ENCODE measurements at places on chromosomes 1 and 21. TPM values are rescaled to one million over a fixed set of nuclear protein-coding genes. Genes with fewer than 3 reads are reported as not detected.

GRCh38 chr1:113103977-113104376, 31.0 kb downstream of the LRIG2 start:
- H3K27me3 ChIP-seq, result no peaks in the 10 kb centered on the region
- no peak for DNase-seq
- no peak overlapping the region for H3K4me3 ChIP-seq
- peaks cover 36% of the 10 kb centered on the region for H3K36me3 ChIP-seq
- H3K27ac ChIP-seq, result no peak overlapping the region

GRCh38 chr1:61782771-61783170, 40.5 kb downstream of the PATJ start:
- H3K4me3 ChIP-seq, result no peak overlapping the region
- DNase-seq, result no peak
- H3K27me3 ChIP-seq, result no peaks in the 10 kb centered on the region
- no peak overlapping the region for H3K27ac ChIP-seq

DNA sequence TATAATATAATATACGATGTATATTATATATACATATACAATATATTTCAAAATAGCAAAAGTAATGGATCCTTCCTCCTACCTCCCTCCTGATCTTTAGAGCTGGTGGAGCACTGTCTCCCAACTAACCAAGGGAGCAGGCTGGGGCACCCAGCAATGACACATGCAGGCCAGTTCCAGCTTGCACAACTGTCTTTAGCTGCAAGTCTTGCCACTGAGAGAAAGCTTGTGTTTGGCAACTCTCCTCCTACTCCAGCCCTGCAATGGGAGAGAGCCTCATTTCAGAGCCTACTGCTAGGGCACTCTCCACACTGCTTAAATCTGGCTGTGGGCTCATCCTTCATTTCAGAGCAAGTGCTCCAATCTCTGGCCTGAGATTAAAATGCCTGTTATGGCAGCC, 469.8 kb upstream of the OLFM3 start:
- H3K36me3 ChIP-seq, result no peaks in the 10 kb centered on the region
- no peaks in the 10 kb centered on the region for H3K4me1 ChIP-seq
- H3K27me3 ChIP-seq, result no peaks in the 10 kb centered on the region
- no peak overlapping the region for H3K4me3 ChIP-seq

CFHR3 gene
- total RNA-seq, result 1.5 TPM

DNA sequence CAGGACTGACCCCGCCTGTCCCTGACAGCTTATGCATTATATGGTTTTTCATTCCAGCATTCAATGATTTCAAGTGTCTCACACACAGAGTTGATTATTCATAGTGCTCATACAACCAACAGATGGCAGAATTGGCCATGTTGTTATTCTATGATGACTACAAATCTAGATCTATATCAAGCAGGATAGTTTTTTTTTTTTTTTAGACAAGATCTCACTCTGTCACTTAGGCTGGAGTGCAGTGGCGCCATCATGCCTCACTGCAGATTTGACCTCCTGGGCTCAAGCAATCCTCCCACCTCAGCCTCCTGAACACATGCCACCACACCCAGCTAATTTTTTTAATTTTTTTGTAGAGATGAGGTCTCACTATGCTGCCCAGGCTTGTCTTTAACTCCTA, 40.1 kb upstream of the LRRC8D start:
- H3K4me1 ChIP-seq, result no peaks in the 10 kb centered on the region
- no peaks in the 10 kb centered on the region for H3K36me3 ChIP-seq
- no peaks in the 10 kb centered on the region for H3K27me3 ChIP-seq
- no peak for DNase-seq
- H3K27ac ChIP-seq, result no peak overlapping the region

DNA sequence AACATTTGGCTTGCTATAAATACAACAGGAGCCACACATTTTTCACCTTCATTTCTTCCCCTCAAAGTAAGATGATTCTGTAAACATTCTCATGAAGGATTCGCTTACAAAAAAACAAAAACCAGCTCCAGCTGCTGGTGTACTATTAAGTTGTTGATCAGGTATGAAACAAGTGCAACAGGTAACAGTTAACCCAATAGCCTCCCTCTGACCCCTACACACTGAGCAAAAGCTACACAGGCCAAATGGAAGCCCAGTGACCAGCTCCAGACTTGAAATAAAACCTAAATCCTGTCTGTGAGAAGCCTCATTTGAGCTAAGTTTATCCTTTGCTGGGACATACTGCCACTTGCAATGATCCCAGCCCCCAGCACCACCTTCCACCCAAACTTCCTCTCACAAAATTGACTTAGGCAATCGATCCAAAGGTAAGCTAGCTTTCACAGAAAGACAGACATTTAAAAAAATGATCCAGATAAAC, 991 bp downstream of the TIAM1 start:
- no peaks in the 10 kb centered on the region for H3K36me3 ChIP-seq
- H3K4me1 ChIP-seq, result peaks cover 5% of the 10 kb centered on the region
- no peak for DNase-seq

DNA sequence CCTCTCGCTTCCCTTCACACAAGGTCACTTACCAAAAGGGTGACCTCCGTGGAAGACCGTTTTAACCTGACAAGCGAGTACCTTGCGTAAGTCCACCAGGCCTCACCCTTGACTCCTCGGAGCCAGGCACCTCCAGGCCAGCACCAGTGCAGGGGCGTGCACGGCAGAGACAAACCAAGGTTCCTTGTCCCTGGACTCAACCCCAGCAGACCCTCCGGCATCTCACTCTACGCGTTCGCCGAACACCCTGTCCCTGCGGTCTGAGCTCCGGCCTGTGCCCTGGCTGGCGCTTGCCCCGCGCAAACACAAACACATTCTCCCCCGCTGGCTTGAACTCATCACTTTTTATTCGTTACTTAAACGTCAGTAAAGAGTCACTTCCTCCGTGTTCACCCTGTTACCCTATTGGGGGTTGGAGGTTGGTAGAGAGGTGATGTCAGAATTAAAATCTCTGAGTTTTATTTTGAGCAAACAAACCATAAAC, 4.5 kb downstream of the TBX15 start:
- H3K36me3 ChIP-seq, result no peaks in the 10 kb centered on the region
- H3K27ac ChIP-seq, result no peak overlapping the region
- H3K27me3 ChIP-seq, result peaks cover 24% of the 10 kb centered on the region
- no peak overlapping the region for H3K4me3 ChIP-seq
- peaks cover 5% of the 10 kb centered on the region for H3K4me1 ChIP-seq
- DNase-seq, result no peak

GRCh38 chr1:7393136-7393535, 378.0 kb upstream of the VAMP3 start:
- H3K4me3 ChIP-seq, result no peak overlapping the region
- H3K4me1 ChIP-seq, result peaks cover 11% of the 10 kb centered on the region
- DNase-seq, result no peak
- no peaks in the 10 kb centered on the region for H3K36me3 ChIP-seq

GRCh38 chr1:188022661-188023060, 1193.9 kb downstream of the PLA2G4A start:
- no peaks in the 10 kb centered on the region for H3K36me3 ChIP-seq
- H3K4me3 ChIP-seq, result no peak overlapping the region
- no peaks in the 10 kb centered on the region for H3K4me1 ChIP-seq
- H3K27me3 ChIP-seq, result no peaks in the 10 kb centered on the region
- H3K27ac ChIP-seq, result no peak overlapping the region

DNA sequence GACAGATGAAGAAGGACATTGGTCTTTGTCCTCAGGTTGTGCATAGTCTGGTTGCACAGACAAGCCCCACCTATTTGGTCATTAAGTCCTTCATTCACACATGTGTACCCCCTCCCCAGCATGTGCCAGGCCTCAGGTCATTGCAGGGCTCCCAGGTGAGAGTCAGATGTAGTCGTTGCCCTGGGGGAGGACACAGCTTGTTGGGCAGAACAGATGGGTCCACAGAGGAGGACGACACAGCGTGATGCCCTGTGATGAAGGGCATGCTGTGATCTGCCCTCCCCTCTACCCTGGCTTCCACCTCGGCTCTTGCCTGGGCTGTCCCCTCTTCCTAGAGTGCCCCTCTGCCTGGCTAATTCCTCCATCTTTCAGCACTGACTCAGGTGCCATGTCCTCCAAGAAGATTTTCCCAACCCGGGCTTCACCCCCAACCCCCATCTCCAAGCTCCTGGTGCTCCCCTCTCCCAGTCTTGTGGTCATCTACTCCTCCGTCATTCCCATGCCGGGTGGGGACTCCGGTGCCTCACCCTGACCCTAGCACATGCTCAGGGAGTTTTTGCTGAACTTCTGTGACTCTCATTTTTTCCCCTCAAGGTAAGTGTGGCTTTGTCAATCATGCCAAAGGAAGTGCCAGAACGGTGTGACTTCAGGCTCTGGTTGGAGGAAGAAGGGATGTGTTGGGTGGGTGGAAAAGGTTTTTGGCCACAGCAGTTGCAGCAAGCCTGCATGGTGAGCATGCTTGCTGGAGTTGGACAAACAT, 220.5 kb downstream of the FOXD2 start:
- no peaks in the 10 kb centered on the region for H3K27me3 ChIP-seq
- no peak overlapping the region for H3K27ac ChIP-seq
- no peak for DNase-seq
- no peak overlapping the region for H3K4me3 ChIP-seq

- no peaks in the 10 kb centered on the region for H3K36me3 ChIP-seq
- no peak overlapping the region for H3K27ac ChIP-seq
- peak; percentile 41 for DNase-seq
- peaks cover 37% of the 10 kb centered on the region for H3K4me1 ChIP-seq
- no peak overlapping the region for H3K4me3 ChIP-seq
Measured at GRCh38 chr1:10539411-10540043, 64.8 kb downstream of the PEX14 start.

DNA sequence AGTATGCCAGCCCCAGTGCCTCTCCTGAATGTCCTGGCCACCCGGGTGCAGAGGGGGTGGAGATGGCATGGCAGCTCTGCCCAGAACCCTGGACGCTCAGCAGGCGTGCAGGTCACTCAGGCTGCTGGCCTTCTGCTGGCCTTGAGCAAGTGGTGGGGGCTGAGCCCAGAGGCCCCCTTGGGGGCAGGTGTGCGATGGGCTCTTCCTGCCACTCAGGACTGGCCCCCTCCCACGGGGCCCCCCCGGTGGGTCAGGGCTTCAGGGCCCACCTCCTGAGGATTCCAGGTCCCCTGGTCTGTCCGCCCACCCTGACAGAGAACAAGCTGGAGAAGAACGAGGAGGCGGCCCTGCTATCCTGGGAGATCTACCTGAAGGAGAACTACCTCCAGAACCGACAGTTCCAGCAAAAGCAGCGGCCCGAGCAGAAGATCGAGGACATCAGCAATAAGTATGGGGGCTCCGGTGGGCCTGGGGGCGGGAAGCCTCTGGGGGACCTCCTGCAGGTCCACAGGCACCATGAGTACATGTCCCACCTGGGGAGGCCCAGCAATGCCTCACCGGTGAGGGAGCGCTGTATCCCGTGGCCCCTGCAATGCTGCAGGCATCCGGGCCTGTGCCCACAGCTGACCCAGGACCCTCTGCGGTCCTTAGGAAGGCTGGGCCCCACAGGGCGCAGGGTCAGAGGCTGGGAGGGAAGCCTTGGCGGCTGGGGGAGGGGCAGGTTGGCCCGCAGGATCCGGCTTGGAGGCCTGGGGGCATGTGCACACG, 37.0 kb upstream of the LRRC3 start:
- H3K27ac ChIP-seq, result no peak overlapping the region
- no peaks in the 10 kb centered on the region for H3K36me3 ChIP-seq
- no peak overlapping the region for H3K4me3 ChIP-seq
- no peak for DNase-seq
- no peaks in the 10 kb centered on the region for H3K4me1 ChIP-seq

DNA sequence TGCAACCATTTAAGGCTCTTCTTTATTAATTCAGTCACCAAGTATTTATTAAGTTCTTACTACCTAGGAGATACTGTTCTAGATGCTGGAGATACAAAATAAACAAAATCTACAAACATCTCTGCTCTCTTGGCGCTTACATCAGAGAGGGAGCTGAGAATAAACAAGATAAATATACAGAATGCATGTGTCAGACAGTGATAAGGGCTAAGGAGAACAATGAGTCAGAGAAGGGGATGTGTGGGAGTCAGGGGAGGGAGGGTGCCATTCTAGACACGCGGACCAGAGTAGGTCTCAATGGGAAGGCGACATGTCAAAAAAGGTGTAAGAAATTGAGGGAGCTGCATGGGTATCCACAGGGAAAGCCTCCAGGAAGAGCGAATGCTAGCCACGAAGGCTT, 393.2 kb downstream of the RWDD3 start:
- no peaks in the 10 kb centered on the region for H3K27me3 ChIP-seq
- no peaks in the 10 kb centered on the region for H3K4me1 ChIP-seq
- DNase-seq, result no peak
- no peak overlapping the region for H3K4me3 ChIP-seq

DNA sequence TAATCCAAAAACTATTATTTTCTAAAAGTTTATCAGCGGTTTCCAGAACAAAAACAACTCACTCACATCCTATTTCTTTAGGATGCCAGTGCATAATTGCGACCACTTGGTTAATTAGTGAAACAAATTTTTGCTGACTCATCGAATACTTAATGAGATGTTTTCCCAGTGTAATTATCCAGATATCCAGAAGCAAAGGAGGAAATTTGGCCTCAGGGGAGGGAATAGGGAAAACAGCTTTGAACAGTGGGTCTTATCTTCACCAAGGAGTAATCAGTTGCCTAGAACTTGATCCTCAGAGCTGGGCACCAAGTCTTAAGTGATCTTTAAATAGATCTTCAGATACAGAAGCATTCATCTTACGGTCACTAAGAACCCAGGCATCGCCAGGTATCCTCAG, 24.3 kb downstream of the STYXL2 start:
- peaks cover 6% of the 10 kb centered on the region for H3K4me1 ChIP-seq
- H3K27me3 ChIP-seq, result no peaks in the 10 kb centered on the region
- no peaks in the 10 kb centered on the region for H3K36me3 ChIP-seq
- H3K4me3 ChIP-seq, result no peak overlapping the region

DNA sequence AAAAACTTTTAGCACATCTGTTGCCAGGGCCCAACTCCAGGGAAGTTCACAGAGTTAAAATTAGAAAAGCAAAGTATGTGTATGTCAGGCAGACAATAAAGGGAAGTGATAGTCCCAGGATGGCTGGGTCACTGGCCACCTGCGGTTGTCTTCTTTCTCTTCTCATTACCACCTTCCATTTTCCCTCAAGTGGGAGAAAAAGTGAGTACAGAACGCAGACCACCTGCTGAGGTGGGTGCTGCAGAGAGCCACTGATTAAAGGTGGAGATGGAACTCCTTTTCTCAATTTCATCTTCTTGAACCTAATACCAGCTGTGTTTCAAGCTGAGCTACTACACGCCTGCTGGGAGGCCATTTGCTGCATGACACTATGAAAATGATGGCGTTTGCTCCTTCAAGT, 88.8 kb upstream of the PDE4B start:
- no peak overlapping the region for H3K4me3 ChIP-seq
- no peaks in the 10 kb centered on the region for H3K36me3 ChIP-seq
- no peaks in the 10 kb centered on the region for H3K4me1 ChIP-seq
- no peak for DNase-seq

- peaks cover 4% of the 10 kb centered on the region for H3K4me1 ChIP-seq
- H3K27ac ChIP-seq, result no peak overlapping the region
- H3K4me3 ChIP-seq, result no peak overlapping the region
- no peaks in the 10 kb centered on the region for H3K36me3 ChIP-seq
Measured at GRCh38 chr1:3152143-3152542, 83.1 kb downstream of the PRDM16 start.

- H3K4me3 ChIP-seq, result no peak overlapping the region
- peak; percentile 22 for DNase-seq
- no peaks in the 10 kb centered on the region for H3K36me3 ChIP-seq
- no peaks in the 10 kb centered on the region for H3K4me1 ChIP-seq
Measured at GRCh38 chr1:95169548-95169947, 52.4 kb downstream of the TLCD4 start.

All from lung (tissue), 17 donors.